ENCODE measurements at places on chromosomes 5 and 9. TPM values are rescaled to one million over a fixed set of nuclear protein-coding genes. Genes with fewer than 3 reads are reported as not detected.

Gene LURAP1L
- total RNA-seq = 2.5 TPM

Gene ALDOB
- 0.13 TPM for total RNA-seq

Gene ANKRD20A1
- total RNA-seq = 1.2 TPM

Gene GABRA6
- not detected for total RNA-seq

DNA sequence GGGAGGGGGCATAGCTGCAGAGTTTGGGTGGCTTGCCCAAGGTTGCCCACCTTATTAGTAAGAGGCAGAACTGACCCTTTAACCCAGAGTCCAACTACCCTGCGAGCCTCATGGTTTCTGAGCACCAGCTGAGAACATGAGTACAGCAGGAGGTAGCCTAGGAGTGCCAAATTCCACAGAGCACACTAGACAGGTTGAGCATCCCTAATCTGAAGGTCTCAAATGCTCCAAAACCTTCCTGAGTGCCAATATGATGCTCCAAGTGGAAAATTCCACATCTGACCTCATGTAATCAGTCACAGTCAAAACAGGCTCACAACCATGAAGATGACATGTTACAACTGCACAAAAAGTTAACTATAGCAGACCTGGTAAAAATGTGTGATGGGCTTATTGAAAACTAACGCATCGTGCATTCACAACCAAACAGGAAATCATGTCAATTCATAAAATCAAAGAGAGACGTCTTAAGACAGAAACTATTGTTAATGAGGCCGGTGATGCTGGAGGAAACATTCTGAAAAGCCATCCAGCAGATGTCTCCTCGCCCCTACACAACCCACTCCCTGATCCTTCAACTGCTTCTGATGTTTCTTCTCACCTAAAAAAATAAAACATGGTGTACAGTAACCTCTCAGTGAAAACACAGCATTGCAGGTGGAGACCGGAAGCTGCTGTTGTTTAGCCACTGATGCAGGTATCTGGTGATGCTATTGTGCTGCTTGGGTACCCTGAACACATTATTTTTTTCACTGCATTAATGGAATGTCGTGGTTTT is 25.0 kb downstream of the PTCH1 start:
- DNase-seq = no peak

GRCh38 chr5:92070786-92071185 is 687.7 kb upstream of the ARRDC3 start:
- DNase-seq = no peak

DNA sequence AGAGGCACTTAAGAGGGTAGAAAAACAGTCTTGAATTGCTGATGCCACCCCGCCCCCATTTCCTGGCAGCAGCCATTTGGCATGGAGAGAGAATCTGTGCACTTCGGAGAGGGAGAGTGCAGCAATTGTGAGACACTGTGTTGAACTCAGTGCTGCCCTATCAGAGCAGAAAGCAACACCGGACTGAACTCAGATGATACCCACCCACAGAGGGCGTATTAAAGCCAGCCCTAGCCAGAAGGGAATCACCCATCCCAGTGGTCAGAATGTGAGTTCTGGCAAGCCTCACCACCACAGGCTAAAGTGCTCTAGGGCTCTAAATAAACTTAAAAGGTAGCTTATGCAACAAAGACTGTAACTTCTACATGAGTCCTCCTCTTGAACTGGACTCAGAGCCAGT is 88.4 kb upstream of the RGS7BP start:
- DNase-seq = no peak

DNA sequence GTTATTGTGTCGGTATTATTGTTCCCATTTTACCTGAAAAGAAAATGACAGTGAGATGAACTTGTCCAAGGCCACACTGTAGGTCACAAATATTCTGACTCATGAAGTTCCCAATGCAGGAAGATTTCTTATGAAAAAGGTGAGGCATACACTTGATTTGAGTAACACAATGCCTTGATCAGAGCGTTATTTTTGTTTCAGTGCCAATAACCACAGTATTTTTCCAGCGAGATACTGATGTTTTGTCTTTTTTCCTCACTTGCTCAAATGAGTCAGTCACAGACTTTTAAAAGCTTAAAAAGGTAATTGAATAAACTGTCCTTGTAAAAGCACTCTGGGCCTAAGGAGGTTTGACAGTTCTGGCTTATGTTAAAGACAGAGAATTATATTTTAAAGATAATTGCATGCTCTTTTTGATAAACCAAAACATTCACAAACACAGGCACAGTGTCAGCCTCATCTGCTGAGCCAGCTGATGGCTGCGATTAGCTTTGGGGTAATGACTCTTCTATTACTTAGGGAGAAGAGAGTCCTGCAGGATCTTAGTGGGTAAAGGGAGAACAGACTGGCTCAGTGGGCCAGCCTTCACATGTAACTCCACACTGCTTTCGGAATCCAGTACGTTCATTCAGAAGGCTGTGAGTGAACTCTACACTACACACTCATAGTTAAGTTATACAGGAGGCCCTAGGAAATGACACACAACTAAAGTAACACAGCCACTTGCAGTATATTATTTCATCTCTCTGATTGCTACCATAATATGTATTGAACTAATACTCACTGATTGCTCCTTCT is 165.5 kb upstream of the CD180 start:
- peak; percentile 20 for DNase-seq

DNA sequence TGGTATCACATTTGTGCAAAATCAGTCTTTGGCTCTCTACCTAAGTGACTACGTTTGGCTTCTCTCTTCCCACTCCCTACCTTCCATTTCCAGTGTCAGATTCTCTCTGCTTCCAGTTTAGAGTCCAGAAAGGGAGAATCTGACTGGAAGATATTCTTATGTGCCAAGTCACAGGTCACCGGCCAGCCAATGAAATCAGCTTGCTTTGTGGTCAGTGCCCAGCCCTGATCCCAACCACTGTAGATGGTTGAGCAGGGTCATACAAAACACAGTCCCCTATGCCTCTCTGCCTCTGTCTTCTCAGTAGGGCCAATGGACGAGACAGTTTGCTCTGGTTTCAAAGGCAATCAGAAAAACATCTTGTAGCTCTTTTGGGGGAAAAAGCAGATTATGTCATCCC is 15.6 kb upstream of the EPB41L4B start:
- no peak for DNase-seq

- no peak for DNase-seq
Measured at GRCh38 chr9:5355817-5356216, 16.1 kb upstream of the RLN1 start.

GRCh38 chr5:82183828-82184227 is 94.3 kb downstream of the RPS23 start:
- DNase-seq = no peak

DNA sequence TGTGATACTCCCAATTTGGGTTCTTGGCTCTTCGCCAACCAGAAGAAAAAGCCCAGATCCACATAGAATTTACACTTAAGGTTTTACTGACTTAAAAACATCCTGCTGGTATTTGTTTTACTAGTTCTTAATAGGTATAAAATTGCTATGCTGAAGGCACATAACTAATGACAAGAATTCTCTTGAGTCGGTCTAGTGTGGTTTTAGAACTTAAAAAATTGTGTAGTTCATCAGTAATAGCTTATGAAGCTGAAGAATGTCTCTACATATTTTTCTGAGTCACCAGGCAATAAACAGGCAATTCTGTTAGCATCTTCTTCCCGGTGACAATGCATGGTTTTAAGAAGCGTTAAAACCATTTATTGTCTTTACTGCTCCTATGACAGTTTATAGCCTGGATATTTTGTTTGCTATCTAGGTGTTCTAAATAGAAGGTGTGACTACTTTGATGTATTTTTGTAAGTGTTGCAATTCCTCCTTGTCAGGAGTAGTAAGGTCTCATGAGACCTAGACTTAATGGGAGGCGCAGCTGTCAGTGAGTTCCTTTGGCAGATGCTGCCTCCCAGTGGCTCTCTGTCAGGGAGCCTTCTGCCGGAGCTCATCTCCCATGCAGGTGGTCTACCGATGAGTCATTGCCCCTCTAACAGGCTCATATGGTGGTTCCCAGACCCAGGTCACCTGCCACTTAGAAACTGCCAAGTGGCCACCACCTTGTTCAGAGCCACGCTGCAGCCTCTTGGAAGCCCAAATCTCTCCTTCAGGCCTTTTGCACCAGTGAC is 173.8 kb downstream of the MAST4 start:
- DNase-seq = peak; percentile 5

DNA sequence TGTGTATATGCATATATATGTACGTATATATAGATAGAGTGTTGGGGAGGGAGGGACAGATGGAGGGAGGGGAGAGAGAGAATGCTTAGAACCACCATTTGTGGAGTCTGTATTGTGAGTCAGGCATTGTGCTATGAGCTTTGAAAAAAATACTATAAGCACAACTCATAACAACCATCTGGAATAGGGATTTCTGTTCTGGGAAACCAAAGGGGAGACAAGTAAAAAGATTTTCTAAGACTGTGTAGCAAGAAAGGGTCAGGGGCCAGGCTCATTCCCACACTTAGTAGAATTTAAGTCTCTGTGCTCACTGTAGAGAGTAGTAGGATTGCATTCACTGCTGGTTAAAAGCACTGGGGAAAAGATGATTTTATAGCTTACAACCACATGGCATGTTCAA is 202.3 kb upstream of the SGCD start:
- DNase-seq = no peak

DNA sequence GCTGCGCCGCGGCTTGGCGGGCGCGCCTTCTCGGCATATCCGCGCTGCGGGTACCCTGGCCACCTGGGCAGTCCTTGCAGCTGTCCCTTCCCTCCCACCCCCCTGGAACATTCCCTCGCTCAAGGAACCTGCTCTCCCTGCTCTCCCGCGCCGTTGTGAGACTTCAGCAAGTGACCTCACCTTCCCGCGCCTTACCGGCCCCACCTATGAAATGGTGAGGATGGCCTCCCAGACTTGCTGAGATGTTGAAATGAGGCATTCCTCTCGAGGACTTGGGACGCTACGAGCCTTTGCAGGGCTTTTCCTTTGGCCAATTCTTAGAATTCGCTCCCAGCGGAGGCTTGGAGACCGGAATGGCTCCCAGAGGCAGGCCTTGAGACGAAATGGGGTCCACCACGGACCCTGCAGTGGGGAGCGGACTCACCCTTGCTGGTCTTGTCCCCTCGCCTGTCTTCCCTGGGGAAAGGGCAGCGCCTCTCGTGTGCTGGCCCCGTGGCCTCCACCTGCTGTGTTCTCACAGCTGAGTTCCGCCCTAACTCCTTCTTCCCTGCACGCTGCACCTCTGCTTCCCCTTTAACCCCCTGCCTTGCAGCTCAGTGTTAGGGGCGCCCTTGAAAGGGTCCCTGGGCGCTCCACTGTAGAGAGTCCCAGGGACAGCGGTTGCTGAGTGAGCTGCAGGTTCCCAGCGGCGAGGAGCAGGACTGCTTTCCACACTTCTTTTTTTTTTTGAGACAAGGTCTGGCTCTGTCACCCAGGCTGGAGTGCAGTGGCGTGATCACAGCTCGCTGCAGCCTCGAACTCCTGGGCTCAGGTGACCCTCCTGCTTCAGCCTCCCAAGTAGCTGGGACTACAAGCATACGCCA is 907 bp downstream of the HMCN2 start:
- no peak for DNase-seq

DNA sequence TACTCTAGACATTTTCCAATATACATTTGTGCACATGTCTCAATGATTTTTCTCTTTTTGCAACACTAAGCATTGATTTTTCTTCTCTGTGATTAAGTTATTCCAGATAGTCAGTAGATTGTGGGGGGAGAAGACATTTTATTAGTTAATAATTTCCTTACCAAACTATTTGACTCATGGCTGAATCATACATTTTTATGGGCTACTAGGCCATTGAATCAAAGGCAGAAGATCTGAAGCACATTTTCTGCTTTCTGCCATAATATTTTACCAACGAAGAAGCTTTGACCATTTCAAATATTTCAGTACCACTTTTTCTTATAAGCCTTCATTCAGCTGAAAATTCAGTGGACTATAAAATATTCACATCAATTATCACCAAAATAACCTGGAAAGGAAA is 175.6 kb downstream of the IRX2 start:
- DNase-seq = no peak

GRCh38 chr5:107580889-107581820 is 89.6 kb downstream of the EFNA5 start:
- DNase-seq = no peak

DNA sequence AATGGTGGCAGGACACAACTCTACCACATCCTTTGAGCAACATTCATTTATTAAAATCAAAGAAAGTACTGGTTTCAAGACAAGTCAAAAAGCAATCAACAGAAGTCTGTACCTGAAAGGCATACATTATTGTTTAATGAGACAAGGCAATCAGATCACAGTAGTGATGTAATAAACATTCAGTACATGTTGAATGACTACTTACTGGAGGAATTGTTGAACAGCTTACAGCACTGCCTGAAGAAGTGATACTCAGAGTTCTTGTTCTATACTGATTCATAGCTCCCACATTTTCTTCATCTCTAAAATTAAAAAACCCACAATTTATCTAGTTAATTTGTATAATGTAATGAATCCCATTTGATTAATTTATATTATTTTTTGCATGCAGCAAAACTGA is 18.2 kb downstream of the RIOK2 start:
- DNase-seq = no peak

GRCh38 chr5:1791176-1791575 is 8.5 kb downstream of the MRPL36 start:
- no peak for DNase-seq

GRCh38 chr9:126877418-126877817 is 17.0 kb downstream of the ZBTB34 start:
- DNase-seq = no peak

- DNase-seq = no peak
Measured at GRCh38 chr5:109335114-109335513, 74.7 kb downstream of the PJA2 start.

DNA sequence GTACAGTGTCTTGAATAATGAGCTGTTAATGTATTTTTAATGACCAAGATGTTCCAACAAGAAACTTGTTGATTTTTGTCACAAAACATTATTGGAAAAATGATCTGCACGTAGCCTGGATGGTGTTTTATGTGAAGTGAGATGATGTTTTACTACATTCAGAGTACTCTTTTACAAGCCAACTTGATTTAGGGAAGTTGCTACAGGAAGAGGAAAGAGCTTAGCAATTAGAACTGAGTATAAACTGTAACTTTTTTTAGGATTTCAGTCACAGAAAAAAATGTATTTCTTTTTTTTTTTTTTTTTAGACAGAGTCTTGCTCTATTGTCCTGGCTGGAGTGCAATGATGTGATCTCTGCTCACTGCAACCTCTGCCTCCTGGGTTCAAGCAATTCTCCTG is 113.6 kb upstream of the ADRA1B start:
- no peak for DNase-seq

Measured in dermis microvascular lymphatic vessel endothelial cell (primary cell).